ENCODE measurements at places on chromosomes 7 and 10.

- H3K4me3 ChIP-seq, result no peak overlapping the region
- H3K36me3 ChIP-seq, result no peaks in the 10 kb centered on the region
- H3K27ac ChIP-seq, result 0 out of 2 replicates have a peak overlapping the region, but pooled peaks have one; percentile 2
- H3K27me3 ChIP-seq, result no peaks in the 10 kb centered on the region
- no peak for DNase-seq
Observed at GRCh38 chr10:99369551-99369950, 40.4 kb downstream of the CNNM1 start.

DNA sequence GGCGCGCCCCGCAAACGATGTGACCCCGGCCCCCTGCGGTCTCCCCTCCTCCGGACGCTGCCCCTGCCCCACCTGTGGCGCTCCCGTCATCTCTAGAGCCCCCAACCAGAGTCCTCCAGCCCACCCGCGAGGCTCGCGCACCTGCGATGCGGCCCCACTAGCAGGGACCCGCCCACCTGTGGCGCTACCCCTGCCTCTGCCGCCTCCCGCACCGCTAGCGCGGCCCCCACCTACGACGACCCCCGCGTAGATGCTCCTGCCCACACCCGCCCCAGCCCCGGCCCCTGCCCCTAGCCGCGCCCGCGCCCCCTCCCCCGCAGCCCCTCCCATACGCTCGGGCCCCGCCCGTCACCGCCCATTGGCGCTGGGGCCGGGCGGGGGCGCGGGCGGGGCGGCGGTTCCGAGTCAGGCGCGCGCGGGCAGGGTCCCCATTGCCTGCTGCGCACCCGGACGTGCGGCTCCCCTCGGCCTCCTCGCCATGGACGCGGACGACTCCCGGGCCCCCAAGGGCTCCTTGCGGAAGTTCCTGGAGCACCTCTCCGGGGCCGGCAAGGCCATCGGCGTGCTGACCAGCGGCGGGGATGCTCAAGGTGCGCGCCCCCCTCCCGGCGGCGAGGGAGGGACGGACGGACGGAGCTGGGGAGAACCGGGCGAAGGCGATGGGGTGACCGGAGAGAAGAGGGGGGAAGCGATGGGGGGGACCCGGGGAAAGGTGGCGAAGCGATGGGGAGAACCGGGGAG lies at the start of gene PFKP:
Gene PFKP (plus strand): TSS at position 431 of the 741 bp plus-strand sequence. CDS start 48 bp downstream, at position 479.
- peaks cover 43% of the 10 kb centered on the region for H3K36me3 ChIP-seq
- H3K4me1 ChIP-seq, result peaks cover 41% of the 10 kb centered on the region
- peak within 1 kb of the TSS; percentile 78 for H3K4me3 ChIP-seq
- H3K27ac ChIP-seq, result peak within 1 kb of the TSS; percentile 36

GRCh38 chr7:14761510-14762296 lies 140.8 kb downstream of the DGKB start:
- no peaks in the 10 kb centered on the region for H3K27me3 ChIP-seq
- H3K27ac ChIP-seq, result no peak overlapping the region
- DNase-seq, result no peak
- no peaks in the 10 kb centered on the region for H3K4me1 ChIP-seq
- H3K36me3 ChIP-seq, result no peaks in the 10 kb centered on the region

DNA sequence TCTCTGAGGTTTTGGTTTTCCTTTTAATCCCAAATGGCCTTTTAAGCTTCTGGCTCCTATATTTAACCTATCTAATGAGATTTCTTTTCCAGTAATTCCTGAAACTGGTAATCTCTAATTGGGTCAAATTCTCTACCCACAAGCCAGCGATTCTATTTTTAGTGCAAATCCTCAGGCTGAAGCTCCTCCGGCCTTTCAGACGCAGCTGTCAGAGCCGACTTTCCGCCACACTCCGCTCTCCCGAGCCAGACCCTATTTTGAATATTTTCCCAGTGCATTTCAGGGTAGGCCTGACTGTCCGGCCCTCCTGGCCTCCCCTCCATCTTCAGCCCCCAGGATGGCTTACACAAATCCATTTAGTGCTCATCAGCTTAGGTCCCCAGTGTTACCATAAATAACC lies 9.7 kb upstream of the ADCY1 start:
- no peak overlapping the region for H3K4me3 ChIP-seq
- H3K27ac ChIP-seq, result no peak overlapping the region
- H3K4me1 ChIP-seq, result no peaks in the 10 kb centered on the region
- H3K36me3 ChIP-seq, result no peaks in the 10 kb centered on the region
- DNase-seq, result peak; percentile 16

- peaks cover 24% of the 10 kb centered on the region for H3K4me1 ChIP-seq
- H3K4me3 ChIP-seq, result no peak overlapping the region
- DNase-seq, result peak; percentile 43
- H3K36me3 ChIP-seq, result no peaks in the 10 kb centered on the region
- no peaks in the 10 kb centered on the region for H3K27me3 ChIP-seq
Observed at GRCh38 chr7:25854608-25855497, 297.1 kb upstream of the NFE2L3 start.

DNA sequence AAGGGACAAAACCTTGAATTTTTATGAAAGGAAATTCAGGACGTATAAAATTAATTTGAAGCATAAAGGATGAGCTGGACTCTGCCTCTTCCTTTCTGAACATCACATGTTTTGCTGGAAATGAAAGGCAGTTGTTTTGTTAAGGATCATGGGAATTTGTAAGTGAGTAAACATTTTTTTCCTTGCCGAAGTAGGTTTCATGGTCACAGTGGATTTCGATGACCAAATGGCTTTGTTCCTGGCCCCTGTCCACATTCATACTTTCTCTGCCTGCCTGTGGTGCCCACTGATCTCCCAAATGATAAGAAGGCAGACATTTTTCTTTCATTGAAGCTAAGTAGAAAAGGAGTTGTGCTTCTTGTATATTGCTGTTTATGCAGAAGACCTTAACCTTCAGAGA lies 104.2 kb downstream of the ARID5B start:
- H3K27me3 ChIP-seq, result no peaks in the 10 kb centered on the region
- H3K4me3 ChIP-seq, result no peak overlapping the region
- peaks cover 22% of the 10 kb centered on the region for H3K4me1 ChIP-seq
- no peak for DNase-seq

DNA sequence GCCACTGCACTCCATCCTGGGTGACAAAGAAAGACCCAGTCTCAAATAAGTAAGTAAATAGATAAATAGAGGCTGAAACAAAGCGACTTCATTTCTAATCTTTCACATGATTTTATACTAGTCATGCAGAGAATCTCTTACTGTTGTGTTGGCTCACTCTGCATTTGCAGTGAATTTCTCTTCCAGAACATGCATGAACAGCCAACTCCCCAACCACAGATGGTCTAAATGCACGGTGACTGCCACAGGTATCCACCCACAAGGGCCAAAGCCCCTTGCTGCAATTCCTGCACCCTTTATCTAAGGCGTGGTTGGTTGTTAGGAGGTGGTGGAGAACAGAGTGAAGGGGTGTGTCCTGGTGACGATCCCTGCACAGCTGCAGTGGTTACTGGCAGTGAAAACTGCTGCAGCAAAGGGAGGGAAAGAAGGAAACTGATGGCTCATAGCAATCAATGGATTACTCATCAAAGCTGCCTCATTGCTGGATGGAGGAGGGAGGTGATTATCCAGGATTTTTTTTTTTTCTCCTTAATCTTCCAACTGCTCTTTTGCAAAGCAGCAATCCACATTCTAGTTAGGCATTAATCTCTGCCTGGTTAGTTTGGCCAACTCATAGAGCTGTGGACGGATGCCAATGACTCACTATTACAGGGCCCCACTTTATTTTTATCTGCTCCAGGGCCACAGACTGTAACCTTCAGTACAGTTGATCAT lies 50.6 kb downstream of the PRTFDC1 start:
- DNase-seq, result peak; percentile 66
- no peak overlapping the region for H3K4me3 ChIP-seq
- H3K36me3 ChIP-seq, result no peaks in the 10 kb centered on the region

- H3K36me3 ChIP-seq, result no peaks in the 10 kb centered on the region
- H3K27me3 ChIP-seq, result no peaks in the 10 kb centered on the region
- H3K4me3 ChIP-seq, result no peak overlapping the region
- H3K4me1 ChIP-seq, result no peaks in the 10 kb centered on the region
- no peak for DNase-seq
Observed at GRCh38 chr10:90640756-90641155, 217.1 kb downstream of the HTR7 start.

DNA sequence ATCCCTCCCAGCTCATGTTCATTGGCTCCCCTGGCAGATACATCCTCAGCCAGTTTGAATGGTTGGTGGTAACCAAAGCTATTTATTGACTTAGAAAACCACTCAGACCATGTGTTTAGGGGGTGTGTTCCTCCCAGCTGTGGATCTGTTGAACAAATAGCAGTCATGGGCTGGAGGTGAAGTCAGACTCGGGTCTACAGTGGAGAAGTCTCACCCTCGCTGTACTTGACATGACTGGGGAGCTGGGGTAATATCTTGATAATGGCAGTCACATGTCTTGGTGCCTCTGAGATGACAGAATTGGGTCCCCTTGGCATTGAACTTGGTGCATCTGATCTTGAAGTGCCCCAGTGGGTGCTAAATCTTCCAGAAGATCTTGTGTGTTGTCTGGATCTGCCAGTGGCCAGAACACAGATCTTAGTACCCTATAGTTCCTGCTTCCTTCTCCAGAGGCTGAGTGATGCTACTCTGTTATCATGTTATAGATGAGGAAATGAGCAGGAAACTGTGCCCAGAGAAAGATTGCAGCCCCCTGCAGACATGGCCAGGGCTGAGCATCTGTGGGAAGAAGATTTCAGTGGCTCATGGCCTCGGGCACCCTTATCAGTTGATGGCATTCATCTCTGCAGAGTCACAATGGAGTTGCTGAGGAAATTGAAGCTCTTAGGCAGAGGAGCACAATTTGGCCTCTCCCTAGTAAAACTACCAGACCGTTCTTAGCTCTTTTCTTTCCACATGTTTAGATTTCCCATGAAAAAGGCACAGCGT lies 50.4 kb downstream of the ADRA2A start:
- no peaks in the 10 kb centered on the region for H3K27me3 ChIP-seq
- DNase-seq, result no peak
- peaks cover 4% of the 10 kb centered on the region for H3K4me1 ChIP-seq

- no peaks in the 10 kb centered on the region for H3K27me3 ChIP-seq
- H3K27ac ChIP-seq, result no peak overlapping the region
- peak; percentile 42 for DNase-seq
- H3K4me1 ChIP-seq, result no peaks in the 10 kb centered on the region
Observed at GRCh38 chr7:147245274-147245673, 1128.7 kb downstream of the CNTNAP2 start.

- H3K27ac ChIP-seq, result no peak overlapping the region
- no peaks in the 10 kb centered on the region for H3K36me3 ChIP-seq
- H3K4me3 ChIP-seq, result peak overlapping the region; percentile 57
- H3K4me1 ChIP-seq, result peaks cover 12% of the 10 kb centered on the region
- H3K27me3 ChIP-seq, result no peaks in the 10 kb centered on the region
Observed at GRCh38 chr7:113085781-113086390, 741 bp downstream of the GPR85 start.

- no peak for DNase-seq
- no peak overlapping the region for H3K27ac ChIP-seq
- no peaks in the 10 kb centered on the region for H3K36me3 ChIP-seq
- no peaks in the 10 kb centered on the region for H3K27me3 ChIP-seq
- H3K4me1 ChIP-seq, result no peaks in the 10 kb centered on the region
Observed at GRCh38 chr7:18305866-18306265, 189.7 kb upstream of the HDAC9 start.

GRCh38 chr10:96325719-96326373 lies 21.6 kb downstream of the DNTT start:
- H3K27ac ChIP-seq, result no peak overlapping the region
- H3K4me3 ChIP-seq, result no peak overlapping the region
- H3K36me3 ChIP-seq, result no peaks in the 10 kb centered on the region

DNA sequence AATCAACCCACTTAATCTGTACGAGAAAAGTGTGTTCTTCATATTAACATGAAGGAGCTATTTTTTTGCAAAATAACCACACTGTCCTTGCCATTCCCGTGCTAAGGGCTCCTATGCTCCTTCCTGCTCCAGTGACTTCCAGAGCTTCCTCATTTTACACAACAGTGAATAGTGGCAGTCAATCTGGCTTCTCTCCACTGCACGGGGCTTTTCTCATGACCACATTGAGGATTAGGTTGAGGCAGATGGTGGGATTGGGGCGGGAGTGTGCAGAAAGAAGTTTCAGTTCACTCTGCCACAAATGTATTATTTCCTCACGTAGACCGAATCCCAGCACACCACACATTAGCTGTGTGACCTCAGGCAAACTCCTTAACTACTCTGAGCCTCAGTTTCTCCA lies 235.1 kb downstream of the ARHGAP12 start:
- no peak overlapping the region for H3K27ac ChIP-seq
- peaks cover 16% of the 10 kb centered on the region for H3K4me1 ChIP-seq
- no peaks in the 10 kb centered on the region for H3K36me3 ChIP-seq
- H3K27me3 ChIP-seq, result no peaks in the 10 kb centered on the region
- H3K4me3 ChIP-seq, result no peak overlapping the region

GRCh38 chr10:30103595-30104320 lies 44.4 kb upstream of the JCAD start:
- H3K4me1 ChIP-seq, result peaks cover 10% of the 10 kb centered on the region
- DNase-seq, result no peak
- no peaks in the 10 kb centered on the region for H3K36me3 ChIP-seq
- no peak overlapping the region for H3K27ac ChIP-seq

GRCh38 chr7:127938588-127938987 lies 92.6 kb downstream of the LRRC4 start:
- no peak overlapping the region for H3K27ac ChIP-seq
- peaks cover 14% of the 10 kb centered on the region for H3K4me1 ChIP-seq
- H3K36me3 ChIP-seq, result peaks cover 10% of the 10 kb centered on the region
- no peak overlapping the region for H3K4me3 ChIP-seq

GRCh38 chr7:43590862-43591557 lies 8.1 kb downstream of the STK17A start:
- H3K4me1 ChIP-seq, result peaks cover 17% of the 10 kb centered on the region
- no peaks in the 10 kb centered on the region for H3K27me3 ChIP-seq
- no peak overlapping the region for H3K27ac ChIP-seq
- DNase-seq, result no peak
- peaks cover 8% of the 10 kb centered on the region for H3K36me3 ChIP-seq

- H3K27ac ChIP-seq, result no peak overlapping the region
- peaks cover 3% of the 10 kb centered on the region for H3K36me3 ChIP-seq
- no peak overlapping the region for H3K4me3 ChIP-seq
- no peaks in the 10 kb centered on the region for H3K27me3 ChIP-seq
- no peak for DNase-seq
- H3K4me1 ChIP-seq, result peaks cover 8% of the 10 kb centered on the region
Observed at GRCh38 chr7:87148332-87148955, 3.8 kb upstream of the DMTF1 start.

DNA sequence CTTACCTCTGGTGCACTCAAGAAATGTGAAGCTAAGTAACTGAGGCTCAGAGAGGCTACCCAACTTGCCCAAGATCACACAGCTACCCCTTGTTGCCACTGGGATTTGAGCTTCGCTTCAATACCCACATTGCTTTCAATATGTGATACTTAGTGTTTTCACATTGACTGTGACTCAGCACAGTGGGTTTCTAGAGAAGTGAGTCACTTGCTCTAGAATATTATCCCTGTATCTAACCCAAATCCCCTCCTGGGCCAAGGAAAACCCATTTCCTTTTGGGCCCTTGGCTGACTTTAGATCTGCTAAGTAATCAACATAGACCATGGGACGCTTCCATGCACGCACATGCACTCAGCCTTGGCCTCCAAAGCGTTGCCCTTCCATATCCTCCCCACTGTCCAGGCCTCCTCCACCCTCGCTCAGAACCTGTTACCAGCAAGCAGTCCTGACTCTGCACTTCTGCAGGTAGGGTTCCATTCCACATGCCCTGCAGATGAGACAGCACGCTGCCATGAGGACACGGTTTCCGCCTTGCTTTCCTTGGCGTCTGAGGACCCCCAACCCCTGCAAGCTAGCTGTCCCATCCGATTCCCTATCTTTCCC lies 87.7 kb upstream of the CHST15 start:
- H3K4me1 ChIP-seq, result no peaks in the 10 kb centered on the region
- DNase-seq, result peak; percentile 37
- no peaks in the 10 kb centered on the region for H3K27me3 ChIP-seq
- H3K27ac ChIP-seq, result no peak overlapping the region
- no peak overlapping the region for H3K4me3 ChIP-seq

- H3K4me1 ChIP-seq, result peaks cover 57% of the 10 kb centered on the region
- no peak for DNase-seq
- H3K4me3 ChIP-seq, result no peak overlapping the region
- H3K36me3 ChIP-seq, result no peaks in the 10 kb centered on the region
Observed at GRCh38 chr10:77162697-77163096, 474.9 kb downstream of the KCNMA1 start.
